CD4-positive, alpha-beta T cell treated with Interleukin-21 for 1 hour (primary cell): ENCODE measurements at places on chromosomes 3 and 15.

DNA sequence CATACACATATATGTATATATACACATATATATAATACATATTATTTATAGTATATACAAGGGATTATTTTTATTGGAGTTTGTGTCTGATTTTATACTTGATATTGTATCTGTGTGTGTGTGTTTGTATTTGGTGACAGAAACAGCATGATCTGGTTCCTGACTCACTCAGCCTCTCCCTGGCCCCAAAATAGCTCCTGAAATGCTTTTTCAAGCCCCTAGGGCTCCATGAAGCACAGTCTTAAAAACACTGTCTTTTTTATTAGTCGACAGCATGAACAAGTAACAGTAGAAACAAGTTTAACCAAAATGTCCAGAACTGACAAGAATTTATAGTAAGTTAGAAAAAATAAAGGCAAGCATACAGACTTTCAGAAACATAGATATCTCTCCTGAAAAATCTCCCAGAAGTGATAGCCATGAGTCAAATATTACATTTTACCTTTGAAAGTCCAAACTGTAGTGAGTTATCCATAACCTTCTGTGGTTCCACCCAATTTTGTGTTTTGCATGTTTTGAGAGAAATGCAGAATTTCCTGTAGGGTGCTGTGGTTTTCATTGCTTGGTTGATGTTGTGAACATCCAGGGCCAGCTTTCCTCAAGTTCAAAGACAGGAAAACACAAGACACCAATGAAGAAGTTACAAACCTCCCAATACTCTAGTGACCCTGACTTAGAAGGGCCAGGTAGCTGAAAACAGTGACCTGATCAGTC lies 98.5 kb upstream of the CCDC80 start:
- peak; percentile 9 for DNase-seq

- DNase-seq, result no peak
Observed at GRCh38 chr15:52503788-52504496, 24.7 kb downstream of the MYO5A start.

- DNase-seq, result no peak
Observed at GRCh38 chr3:53780806-53781205, 65.4 kb downstream of the CHDH start.

- DNase-seq, result peak; percentile 56
Observed at GRCh38 chr3:172102123-172102882, 62.9 kb downstream of the FNDC3B start.

DNA sequence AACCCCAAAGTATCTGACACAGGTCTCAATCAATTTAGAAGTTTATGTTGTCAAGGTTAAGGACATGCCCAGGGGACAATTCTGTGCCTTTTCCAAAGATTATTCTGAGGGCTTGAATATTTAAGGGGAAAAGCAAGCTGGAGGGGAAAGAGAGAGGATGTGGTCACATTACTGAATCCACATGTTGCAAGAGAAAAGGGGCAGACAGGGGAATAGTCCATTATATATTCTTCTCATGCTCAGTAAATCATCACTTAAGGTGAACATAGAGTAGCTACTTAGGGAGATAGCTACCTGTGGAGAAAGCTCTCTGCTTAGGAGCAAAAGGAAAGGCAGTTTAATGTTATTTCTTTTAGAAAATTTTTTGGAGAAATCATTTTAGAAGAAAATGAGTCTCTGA lies 751.6 kb downstream of the SI start:
- no peak for DNase-seq

- no peak for DNase-seq
Observed at GRCh38 chr15:56693761-56694160, 39.5 kb downstream of the ZNF280D start.

GRCh38 chr3:49199900-49200281 lies 28.5 kb downstream of the KLHDC8B start:
- no peak for DNase-seq

- DNase-seq, result no peak
Observed at GRCh38 chr3:151225040-151225975, 22.3 kb upstream of the GPR171 start.

DNA sequence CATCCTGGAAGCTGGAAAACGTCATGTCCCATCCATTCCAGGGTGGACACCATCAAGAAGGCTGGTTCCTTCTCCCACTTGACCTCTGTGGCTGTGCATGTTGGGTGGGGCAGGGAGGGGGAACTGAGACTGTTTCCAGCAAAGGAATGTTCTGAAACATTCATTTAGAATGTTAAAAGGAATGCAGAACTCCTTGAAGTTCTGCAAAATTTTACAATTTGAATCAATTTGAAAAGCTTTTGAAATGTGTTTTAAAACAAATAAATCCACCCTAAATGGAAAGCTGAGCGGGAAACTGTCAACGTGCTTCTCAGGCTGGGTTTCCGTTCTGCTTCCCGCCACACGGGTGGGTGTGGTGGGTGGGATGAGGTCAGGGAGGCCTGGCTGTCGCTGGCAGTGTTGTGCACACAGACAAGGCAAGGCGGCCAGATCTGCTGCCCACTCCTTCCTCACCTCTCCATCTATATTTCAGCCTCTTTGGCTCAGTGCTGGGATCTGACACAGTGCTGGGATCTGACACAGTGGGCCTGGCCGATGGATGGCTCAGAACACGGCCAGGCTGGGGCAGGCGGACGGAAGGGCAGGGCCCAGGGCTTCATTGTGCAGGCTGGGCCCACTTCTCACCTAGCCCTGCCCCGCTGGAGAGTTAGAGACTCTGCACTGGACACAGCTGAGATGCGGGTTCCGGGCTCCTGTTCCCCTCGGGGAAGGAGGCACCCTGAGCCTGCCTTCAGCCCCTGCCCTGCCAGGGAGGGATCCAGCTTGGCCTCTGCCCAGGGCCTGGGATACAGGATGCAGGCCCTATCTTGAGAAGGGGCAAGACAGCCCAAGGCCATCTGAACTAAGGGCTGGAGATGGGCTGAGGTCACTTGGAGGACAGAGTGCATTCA lies 110.4 kb downstream of the TMEM266 start:
- DNase-seq, result no peak

- DNase-seq, result no peak
Observed at GRCh38 chr3:167066977-167067786, 312.9 kb downstream of the ZBBX start.

DNA sequence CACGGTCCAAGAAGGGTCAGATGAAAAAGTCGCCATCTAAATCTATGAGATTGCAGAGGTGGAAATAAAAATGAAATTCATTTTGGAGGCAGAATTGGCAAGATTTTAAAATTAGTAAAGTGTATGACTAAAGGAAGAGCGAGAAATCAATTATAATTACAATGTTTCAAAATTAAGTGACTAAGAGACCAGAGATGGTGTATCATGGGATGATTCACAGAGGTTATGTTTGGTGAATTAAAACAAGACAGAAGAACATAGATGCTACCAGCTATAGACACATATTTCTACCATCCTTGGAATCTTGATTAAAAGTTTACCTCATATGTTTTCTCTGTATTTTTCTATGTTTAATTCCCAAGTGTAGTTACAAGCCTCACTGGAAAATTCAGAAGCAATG lies 308.9 kb upstream of the DNAJC19 start:
- DNase-seq, result no peak

DNA sequence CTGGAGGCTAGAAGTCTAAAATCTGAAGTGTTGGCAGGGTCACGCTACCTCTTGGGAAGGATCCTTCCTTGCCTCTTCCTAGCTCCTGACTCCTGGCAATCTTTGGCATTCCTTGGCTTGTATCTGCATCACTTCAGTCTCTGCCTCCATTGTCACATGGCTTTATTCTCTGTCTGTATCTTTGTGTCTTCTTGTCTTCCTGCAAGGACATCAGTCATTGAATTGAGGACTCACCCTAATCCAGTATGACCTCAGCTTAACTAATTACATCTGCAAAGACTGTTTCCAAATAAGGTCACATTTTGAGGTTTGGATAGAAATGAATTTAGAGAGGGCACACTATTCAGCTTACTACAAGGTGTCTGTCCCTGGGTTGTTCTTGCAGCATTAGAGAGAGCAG lies 31.1 kb upstream of the UTS2B start:
- DNase-seq, result no peak

- DNase-seq, result no peak
Observed at GRCh38 chr3:90010341-90010740, 902.9 kb downstream of the EPHA3 start.

DNA sequence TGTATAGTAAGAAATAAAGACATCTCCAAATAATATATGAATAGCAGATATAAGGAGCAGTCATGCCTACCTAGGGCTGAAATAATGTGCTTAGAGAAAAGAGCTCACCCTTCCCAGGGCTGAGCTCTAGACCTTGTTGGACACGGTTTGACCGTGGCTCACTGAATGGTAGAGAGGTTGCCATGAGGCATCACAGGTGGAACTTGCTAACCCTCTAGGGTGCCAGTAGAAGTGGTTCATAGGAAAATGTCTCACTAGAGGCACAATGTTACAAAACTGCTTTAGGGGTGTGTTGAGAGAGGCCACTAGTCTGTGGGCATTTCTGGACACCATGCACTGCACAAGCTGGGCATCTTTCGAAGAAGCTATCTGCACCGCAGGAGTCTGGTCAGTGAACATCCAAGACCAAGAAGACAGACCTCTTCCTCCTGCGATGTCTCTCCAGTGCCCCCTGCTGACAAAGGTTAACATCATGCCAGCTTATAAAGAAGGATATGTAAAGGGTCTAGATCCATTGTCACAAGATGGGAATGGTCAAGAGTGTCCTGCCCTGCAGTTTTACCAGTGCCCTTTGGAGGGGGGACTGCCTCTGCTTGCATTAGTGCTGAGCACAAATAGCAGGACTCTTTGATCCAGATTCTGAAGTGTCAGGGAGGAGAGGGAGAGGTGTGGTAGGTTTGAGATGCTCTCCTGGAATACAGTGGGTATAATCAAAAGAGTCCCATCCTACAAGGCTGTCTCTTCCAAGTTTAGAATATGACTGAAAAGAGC lies 266.8 kb downstream of the ZNF385D start:
- DNase-seq, result no peak

GRCh38 chr3:135034891-135035440 lies 239.9 kb downstream of the EPHB1 start:
- no peak for DNase-seq

- DNase-seq, result no peak
Observed at GRCh38 chr3:152389316-152389934, 120.7 kb downstream of the MBNL1 start.

GRCh38 chr15:90895571-90896117 lies 7.5 kb upstream of the MAN2A2 start:
- DNase-seq, result no peak

GRCh38 chr3:197406266-197406665 lies 107.9 kb upstream of the DLG1 start:
- DNase-seq, result no peak

DNA sequence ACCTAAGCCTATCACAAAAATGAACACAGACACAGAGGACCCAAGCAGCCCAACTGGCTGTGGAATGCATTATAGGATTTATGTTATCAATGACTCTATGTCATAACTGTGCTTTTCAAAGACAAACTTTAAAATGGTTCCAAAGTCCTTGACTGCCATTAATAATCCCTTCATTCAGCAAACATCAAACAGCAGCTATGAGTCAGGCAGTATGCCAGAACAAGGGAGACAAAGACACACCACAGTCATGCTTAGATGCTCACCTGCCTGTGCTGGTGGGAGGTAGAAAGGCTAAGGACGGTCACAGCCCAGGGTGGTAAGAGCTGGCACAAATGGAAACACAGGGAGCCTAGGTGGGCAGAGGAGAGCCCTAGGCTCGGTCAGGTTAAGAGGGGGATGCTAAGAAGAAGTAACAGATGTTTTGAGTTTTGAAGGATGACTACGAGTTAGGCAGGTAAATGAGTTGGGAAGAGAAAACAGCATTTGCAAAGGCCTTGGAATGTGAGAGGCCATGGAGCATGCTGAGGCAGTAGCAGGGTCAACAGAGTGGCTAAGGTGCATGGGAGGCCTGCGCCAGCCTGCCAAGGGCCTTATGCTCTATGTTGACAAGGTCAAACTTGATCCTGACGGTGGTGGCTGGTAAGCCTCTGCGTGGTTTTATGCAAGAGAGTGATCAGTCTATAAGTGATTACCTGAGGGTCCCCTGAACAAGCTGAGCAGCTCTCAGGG lies 23.0 kb downstream of the NMNAT3 start:
- DNase-seq, result no peak

- DNase-seq, result no peak
Observed at GRCh38 chr3:113097960-113098447, 107.2 kb downstream of the GTPBP8 start.

GRCh38 chr3:16496408-16497222 lies 16.9 kb downstream of the RFTN1 start:
- DNase-seq, result no peak

- no peak for DNase-seq
Observed at GRCh38 chr3:123098426-123099330, 31.9 kb downstream of the PDIA5 start.

GRCh38 chr15:48667701-48668100 lies 22.2 kb upstream of the FBN1 start:
- DNase-seq, result no peak

DNA sequence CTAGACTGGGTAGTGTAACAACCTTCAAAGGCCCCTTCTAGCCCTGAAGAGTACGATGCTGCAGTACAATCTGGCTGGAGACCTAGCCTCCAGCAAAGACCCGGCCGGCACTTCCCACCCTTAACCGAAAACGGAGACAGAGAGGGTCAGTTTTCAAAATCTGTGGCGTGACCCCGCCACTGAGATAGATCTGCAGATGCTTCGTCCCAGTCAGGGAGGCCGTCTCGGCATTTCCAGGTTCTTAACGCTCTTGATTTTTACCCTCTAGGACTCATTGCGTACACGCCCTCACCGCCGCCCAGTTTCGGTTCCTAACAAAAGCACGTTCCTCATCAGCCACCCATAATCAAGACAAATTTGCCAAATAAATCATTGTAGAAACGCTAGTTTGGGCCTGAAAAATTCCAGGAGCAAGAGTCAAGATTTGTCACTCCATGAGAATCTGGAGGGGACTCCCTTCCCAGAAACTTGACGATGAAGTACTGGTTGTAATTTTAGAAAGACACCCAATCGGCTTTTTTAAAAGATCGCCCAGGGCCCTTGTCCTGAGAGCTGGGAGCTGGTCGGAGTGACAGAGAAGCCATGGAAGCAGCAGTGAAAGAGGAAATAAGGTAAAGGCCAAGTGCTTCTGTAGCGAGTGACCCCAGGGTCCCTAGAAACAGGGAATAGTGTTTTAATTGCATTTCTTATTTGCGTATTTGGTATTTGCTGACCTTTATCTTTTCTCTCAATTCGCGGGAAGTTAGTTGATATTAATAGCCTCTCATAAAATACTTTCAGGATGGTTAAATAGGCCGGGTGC lies 868 bp upstream of the TMEM87A start:
- peak; percentile 63 for DNase-seq

DNA sequence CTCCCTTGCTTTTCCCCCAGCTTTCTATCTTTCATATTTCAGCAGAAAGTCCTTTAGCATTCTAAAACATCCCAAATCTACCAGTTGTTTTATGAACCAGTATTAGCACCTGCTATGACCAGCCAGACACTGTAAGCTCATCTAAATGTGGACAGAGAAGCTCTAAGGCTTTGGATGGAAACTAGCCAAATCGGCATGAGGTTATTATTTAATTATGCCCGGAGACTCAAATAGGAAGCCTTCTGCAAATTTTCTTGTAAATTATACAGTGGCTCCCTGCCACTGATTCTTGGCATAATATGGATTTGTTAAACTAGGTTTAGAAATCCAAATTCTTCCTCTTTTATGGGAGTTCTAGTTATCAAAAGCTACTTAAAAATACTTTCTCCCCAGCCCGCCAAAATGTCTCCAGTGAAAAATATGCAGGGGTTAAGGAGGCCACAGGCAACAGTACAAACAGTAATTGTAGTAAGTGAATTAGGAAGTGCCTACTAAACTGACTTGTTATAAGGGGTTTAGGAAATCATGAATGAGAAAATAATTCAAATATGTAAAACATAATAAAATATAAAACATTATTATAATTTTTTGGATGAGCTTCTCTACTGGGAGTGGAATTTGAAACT lies 15.4 kb downstream of the MYH15 start:
- no peak for DNase-seq
